ENCODE measurements at places on chromosomes 12 and 14.
A peak's percentile ranks its signal among the peaks of the same experiment; 100 is the strongest.

DNA sequence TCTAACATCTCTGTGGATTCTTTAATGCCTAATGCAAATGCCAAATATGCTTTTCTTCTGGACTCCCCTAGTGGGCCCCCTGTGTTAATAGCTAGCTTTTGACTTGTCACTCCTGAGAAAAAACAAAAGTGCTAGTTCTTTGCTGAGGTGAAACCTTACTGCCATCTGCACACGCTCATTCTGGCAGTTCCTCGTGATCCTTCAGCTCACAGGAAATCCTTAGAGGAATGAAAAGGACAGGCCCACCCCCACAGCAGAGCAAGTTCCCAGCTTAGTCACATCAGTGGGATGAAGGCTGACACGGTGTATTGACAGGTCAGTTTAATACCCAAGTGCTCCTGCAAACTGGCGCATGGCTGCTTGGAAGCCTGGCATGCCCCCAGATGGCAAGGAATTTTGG lies 165.1 kb upstream of the ATP2B1 start:
- no peak for DNase-seq

DNA sequence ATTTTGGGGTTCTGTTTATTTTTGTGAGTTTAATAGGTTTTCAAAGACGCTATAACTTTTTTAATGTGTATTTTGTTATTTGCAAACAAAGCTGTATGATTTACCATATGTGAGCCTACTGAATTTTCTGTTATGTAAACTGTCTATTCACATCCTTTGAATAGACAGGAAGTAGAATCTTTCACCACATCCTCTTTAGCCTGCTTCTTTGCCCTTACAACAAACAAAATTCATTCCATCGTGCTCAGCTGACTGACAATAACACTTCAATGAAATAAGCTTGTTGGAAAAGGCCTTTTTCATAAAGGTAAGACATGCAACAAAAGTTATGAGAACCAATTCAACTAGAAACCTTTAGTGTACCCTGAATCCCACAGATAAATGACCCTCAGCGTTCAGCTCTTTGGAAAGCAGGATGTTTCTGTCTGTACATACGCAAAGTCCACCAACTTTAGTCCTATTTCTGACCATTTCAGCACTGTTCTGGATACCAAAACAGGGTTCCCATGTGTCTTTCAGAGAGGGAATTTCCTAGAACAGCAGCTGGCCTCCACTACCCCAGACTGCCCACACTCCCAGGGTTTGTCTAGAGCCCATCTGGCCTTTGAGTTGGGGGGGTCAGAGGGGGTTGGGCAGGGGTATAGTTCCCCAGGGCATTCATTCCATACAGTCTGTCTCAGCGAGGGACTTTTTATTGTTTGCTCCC lies 71.3 kb downstream of the DUSP6 start:
- peak; percentile 22 for DNase-seq

DNA sequence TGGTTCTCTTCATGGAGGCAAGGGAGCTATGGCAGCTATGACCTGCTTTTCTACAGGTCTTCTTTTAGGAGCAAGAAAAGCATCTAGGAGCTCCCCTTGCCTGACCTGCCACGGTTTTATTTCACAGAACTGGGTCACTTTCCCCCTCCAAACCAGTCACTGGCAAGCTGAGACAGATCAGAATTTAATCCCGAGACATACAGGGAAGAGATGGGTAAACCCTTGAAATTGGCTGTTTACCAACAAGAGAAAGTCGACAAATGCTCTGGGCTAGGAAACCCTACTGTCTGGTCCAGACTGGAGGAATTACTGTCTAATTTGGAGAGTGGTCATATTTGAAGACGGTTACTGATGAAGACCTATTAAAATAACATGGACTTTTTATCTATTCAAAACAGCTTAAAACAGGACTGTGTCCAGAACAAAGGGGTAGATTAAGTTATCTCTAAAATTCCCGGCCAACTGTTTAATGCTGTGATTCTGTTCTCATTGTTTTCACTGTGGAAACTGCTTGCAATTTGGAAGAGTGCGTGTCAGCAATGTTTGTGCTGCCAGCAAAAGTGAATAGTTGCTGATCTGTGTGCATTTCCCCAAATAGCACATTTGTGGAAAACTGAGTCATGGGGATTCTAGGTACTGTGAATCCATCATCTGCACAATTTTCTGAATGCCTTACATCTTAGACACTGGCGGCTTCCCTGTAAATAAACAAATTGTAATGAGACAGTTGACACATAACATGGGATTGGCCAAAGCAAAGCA lies 73.4 kb upstream of the EEA1 start:
- DNase-seq = no peak

GRCh38 chr12:107917912-107918800 lies 143.7 kb downstream of the ASCL4 start:
- no peak for DNase-seq

DNA sequence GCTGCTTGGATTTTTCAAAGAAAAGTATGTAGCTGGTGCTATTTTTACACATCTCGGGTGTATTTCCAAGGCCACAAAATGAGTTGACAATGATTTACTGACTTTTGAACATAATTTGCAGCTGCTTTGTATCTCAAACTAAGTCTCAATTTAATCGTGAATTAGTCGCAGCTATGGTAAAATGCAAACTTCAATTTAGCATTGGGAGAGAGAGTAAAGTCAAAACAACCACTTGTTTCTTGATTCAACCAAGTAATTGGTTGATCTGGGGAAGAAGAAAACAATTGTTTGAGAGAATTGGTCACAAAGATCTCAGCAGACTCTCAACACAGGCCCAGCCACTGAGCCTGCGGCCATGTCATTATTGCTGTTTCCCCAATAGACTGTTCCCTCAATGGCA lies 75.0 kb upstream of the DYRK2 start:
- DNase-seq = no peak

GRCh38 chr12:49201595-49202295 lies 12.9 kb upstream of the TUBA1A start:
- peak; percentile 55 for DNase-seq

DNA sequence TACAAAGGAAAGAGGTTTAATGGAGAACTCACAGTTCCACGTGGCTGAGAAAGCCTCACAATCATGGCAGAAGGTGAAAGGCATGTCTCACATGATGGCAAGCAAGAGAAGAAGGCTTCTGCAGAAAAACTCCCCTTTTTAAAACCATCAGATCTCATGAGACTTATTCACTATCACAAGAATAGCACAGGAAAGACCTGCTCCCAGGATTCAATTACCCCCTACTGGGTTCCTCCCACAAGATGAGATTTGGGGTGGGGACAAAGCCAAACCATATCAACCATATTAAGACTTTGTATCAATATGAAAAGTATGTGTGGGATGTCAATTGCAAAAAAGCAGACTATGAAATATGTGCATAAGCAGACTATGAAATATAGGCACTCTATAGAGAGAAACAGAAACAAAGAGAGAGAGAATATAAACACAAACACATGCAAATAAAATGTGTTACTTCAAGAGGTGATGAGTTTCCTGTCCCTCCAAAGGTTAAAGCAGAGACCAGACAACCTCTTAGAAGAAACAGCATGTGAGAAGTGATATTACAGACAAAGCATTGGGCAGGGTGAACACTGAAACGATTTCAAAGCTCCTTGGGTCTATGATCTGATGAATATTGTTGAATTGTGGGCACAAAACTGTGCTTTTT lies 151.2 kb upstream of the KRR1 start:
- DNase-seq = no peak

GRCh38 chr14:73467377-73467776 lies 9.0 kb upstream of the NUMB start:
- no peak for DNase-seq

DNA sequence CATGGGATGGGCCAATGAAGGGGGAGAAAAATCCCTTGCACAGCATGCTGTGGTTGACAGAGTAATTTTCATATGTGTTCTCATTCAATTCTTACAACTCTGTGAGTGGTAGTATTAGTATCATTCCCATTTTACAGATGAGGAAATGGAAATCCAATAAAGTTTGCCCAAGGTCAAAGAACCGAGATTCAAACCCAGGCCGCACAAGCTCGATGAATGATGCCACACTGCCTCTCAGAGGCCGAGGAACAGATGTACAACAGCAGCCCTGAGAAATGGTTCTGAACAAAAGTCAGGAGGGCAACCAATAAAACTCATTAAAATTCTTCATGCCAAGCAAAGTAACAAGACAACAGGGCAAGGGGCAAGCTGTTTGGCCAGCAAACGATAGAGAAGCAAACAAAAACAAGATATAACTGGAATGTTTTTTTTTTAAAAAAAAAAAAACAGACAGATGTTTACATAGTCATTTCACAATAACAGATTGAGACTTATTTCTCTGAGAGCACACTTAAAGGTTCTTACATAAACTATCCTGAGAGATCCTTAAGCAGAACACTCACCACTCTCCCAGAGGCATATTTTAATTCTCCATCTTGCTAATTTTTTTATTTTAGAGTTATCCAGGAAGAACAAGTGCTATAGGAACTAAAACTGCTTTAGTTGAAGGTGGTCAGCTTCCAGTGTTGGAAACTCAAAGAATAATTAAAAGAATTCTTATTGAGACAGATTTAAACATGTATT lies 85.8 kb downstream of the EXOC5 start:
- DNase-seq = no peak

GRCh38 chr14:30520536-30520935 lies 38.4 kb upstream of the G2E3 start:
- no peak for DNase-seq

- DNase-seq = no peak
These were observed 216.4 kb downstream of the SLC41A2 start for GRCh38 chr12:104741497-104742367.

DNA sequence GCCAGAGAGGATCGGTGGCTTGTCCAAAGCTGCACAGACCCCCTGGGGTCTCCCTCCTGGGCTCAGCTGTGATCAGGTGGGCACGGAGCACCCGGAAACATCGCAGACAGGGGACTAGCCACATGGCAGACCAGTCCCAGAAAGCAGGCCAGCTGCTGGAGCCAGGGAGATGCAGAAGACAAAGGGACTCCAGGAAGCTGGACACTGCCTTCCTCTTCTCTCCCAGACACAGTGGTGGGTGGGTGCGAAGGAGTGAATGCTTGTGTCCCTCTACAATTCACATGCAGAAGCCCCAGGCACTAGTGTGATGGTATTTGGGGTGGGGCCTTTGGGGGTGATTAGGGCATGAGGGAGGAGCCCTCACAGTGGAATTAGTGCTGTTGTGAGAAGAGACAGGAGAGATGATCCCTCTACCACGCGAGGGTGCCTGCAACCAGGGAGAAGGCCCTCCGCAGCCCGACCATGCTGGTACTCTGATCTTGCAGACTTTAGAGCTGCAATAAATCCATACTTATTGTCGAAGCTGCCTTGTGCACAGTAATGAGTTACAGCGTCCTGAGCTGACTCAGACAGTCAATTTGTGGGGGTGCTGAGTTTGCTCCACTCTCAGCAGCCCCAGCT lies 95.2 kb downstream of the CALM1 start:
- no peak for DNase-seq

GRCh38 chr14:56247495-56248200 lies 129.4 kb downstream of the PELI2 start:
- DNase-seq = no peak

DNA sequence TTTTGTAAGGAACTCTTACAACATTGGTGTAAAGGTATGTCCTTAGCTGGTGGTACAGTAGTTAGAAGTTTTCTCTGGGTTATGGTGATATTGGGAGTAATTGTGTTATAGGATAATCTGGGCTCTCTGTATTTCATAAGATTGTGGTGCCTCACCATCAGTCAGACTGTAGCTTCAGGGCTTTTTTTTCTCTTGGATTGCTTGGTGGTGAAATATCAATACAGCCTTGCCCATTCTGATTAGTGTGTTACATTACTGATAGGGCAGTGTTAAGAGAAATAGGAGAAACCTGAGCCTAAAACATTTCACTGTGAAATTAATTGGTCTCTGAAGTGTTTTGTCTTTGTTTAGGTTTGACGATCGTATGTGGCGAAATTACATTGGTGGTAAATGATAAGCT lies 71.0 kb downstream of the RCOR1 start:
- no peak for DNase-seq

- DNase-seq = peak; percentile 78
These were observed 74.8 kb upstream of the CHST11 start for GRCh38 chr12:104381731-104382480.

DNA sequence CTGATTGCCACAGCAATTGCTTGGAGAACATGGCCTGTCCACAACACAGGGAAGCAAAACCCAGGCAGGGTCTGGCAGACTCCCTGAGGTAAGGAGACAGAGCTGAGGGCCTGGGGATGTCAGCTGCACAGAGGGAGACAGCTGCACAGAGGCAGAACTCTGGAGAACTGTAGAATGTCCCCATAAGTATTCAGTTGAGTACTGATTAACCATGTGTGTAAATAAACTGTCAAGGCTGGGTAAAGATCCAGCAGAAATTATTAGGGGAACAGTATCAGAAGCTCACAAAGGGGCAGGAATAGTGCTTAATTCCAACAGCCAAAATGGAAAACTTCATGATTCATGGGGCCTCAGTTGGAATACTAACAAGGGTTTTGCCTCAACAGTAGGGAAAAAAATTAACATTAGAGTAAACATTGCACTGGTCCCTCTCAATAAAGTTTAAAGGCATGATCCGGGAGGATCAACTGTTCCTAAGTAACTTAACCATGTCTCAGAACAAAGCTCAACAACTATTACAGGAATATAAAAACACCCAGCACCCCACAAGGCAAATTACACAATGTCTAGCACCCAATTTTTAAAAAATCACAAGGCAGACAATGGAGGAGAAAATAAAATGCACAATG lies 201.3 kb upstream of the RASSF8 start:
- no peak for DNase-seq

DNA sequence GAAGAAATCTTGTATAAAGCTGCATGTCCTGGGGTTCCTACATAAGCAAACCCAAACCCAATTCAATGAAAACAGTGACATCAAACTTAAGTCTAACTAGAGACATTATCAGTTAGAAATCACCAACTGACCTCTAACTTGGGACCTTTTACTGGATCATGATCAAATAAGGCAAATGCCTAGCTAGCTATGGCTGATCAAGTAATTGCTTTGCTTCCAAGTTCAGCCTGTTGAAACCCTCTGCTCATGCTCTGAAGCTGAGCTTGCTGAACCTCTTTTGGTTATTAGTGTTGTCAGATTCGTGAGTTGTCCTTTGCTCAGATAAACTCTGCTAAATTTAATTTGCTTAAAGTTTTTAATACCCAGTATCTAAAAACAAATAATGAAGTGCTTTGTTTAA lies 28.9 kb downstream of the ZDHHC17 start:
- DNase-seq = no peak

DNA sequence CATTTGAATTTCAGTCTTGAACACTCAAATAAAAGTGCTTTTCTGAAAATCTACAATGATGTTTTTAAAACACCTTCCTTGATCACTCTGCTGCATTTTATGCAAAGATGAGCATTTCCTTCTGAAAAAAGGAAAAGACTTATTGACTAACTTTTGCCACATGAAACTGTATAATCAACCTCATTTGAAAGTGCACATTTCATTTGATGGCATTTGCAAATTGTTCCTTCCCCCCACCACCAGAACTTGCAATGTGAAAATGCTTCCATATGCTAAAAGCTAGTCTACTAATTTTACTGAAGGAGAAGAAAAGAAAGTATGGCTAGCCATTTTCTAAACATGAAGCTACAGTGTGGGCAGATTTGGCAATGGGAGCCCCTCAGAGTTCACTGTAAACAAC lies 159.2 kb downstream of the RAD51B start:
- no peak for DNase-seq
